ENCODE measurements at places on chromosomes 3 and 15.

GRCh38 chr3:12198301-12198700 lies 39.6 kb upstream of the TIMP4 start:
- no peak for DNase-seq

- no peak for DNase-seq
Measured at GRCh38 chr3:22297436-22297835, 546.4 kb upstream of the ZNF385D start.

DNA sequence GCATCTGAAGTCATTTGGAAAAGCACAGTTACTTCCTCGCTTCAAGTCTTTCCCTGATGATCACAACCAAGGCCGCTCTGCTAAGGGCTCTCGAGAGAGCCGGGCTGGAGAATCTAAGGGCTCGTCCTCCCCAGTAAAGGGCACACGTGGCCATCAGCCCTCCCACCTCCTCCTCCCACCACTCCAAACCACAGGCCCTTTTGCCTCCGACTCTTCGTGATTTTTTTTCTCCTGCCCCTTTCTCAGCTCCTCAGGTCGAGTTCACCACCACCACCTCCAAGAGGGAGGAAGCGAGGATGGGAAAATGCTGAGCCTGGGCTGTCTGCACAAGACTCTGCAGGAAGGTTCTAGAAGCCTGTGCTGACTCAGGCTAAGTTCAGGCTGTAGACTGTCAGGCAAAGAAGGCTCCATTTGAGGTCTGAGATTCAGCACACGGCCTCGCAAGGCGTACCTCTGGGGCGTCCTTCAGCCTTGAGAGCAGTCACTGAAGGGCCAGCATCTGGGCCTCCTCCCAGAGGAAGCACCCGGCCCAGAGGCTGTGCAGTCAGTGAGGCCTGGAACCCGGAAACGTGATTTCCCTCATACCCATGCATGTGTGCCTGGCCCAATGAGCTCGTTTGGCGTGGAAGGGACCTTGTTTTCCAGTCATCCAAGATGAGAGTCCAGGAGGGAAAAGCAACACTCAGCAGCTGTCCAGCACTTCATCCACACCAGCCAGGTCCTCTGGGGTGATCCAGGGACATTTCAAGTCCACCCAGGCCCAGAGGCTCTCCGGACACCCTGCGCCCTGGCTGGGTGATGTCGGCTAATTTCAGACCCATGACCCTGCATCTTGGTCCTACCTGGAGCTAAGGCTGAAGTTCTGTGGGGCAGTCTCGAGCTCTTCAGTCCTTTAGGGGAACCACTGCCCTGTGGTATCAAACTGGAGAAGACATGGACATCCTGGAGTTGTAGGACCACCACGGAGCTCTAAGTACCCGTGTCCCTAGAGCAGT lies 196.8 kb downstream of the XXYLT1 start:
- no peak for DNase-seq

DNA sequence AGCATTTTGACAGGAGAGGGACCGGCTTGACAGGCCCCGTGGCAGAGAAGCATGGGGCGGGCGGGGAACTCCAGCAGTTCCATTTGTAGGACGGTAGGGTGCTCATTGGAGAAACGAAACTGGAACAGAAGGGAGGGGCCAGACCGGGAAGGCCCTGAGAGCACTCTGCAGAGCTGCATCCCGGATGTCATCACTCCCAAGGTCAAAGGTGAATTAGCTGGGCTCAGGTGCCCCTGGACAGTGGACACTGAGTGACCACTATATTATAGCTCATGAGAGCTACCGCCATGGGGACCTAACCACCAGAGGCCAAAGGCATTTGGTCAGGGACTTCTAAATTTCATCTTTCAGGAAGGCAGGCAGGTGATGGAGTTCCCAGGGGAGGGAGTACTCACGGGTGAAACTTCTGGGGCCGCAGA lies 7.3 kb downstream of the CSRNP1 start:
- DNase-seq, result no peak

DNA sequence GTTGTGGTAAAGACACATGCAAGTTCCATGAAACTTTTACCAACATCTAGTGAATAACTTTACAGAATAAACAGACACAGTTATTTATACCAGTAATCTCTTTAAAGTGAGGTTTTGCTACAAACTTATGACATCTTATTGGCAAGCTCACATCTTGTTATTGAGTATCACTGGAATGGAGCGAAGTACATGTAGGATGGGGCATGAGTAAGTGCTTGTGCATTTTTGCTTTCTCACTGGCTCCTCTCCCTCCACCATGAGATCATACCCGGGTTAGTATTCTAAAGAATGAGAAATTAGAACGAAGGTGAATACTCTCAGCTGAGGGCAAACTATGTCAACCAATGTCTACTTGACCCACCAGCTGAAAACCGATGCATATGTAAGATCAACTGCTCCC lies 193.3 kb upstream of the ZNF717 start:
- no peak for DNase-seq

DNA sequence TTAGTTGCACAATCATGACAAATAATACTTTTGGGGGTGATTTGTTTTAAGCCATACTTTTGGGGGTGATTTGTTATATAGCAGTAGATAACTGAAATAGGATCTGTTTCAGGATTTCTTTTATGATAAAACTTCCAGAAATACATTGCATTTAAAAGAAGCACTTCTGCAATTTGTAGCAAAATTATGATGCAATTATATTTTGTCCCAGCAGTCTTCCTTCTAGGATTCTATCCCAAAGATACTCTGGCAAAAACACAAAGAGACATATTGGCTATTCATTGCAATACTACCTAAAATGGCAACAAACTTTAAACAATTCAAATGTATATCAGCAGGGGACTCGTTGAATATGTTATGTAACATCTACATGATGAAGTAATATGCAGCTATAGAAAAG lies 78.9 kb upstream of the ANKRD28 start:
- DNase-seq, result no peak
